Psoas muscle (tissue), 8 donors: ENCODE measurements at places on chromosomes 4 and X.
A peak's percentile ranks its signal among the peaks of the same experiment; 100 is the strongest.

- H3K27ac ChIP-seq, result no peak overlapping the region
- H3K27me3 ChIP-seq, result no peaks in the 10 kb centered on the region
- no peak overlapping the region for H3K4me3 ChIP-seq
- no peaks in the 10 kb centered on the region for H3K4me1 ChIP-seq
Observed at GRCh38 chr4:101753721-101754120, 36.8 kb upstream of the BANK1 start.

GRCh38 chr4:70591955-70592582, at the start of gene AMBN:
Gene AMBN (plus strand): TSS chr4:70592256. CDS start chr4:70592359, 103 bp downstream.
- H3K4me3 ChIP-seq, result no peak within 1 kb of the TSS
- DNase-seq, result no peak
- no peaks in the 10 kb centered on the region for H3K4me1 ChIP-seq
- H3K27me3 ChIP-seq, result no peaks in the 10 kb centered on the region

GRCh38 chrX:12138361-12139313, at the start of gene FRMPD4:
Gene FRMPD4 (plus strand): TSS chrX:12138473. CDS start chrX:12138972, 499 bp downstream.
- H3K27me3 ChIP-seq, result no peaks in the 10 kb centered on the region

GRCh38 chrX:71604141-71604540, 14.2 kb downstream of the CXCR3 start:
- no peaks in the 10 kb centered on the region for H3K36me3 ChIP-seq
- no peaks in the 10 kb centered on the region for H3K27me3 ChIP-seq
- H3K4me3 ChIP-seq, result no peak overlapping the region
- no peak for DNase-seq
- H3K27ac ChIP-seq, result no peak overlapping the region

- DNase-seq, result peak; percentile 7
- no peaks in the 10 kb centered on the region for H3K27me3 ChIP-seq
- no peak overlapping the region for H3K4me3 ChIP-seq
- no peak overlapping the region for H3K27ac ChIP-seq
- H3K36me3 ChIP-seq, result peaks cover 3% of the 10 kb centered on the region
- no peaks in the 10 kb centered on the region for H3K4me1 ChIP-seq
Observed at GRCh38 chr4:912548-913279, 19.4 kb downstream of the GAK start.

- H3K4me1 ChIP-seq, result no peaks in the 10 kb centered on the region
- H3K27ac ChIP-seq, result no peak overlapping the region
- no peaks in the 10 kb centered on the region for H3K36me3 ChIP-seq
Observed at GRCh38 chr4:19063662-19064061, 1042.1 kb upstream of the LCORL start.

DNA sequence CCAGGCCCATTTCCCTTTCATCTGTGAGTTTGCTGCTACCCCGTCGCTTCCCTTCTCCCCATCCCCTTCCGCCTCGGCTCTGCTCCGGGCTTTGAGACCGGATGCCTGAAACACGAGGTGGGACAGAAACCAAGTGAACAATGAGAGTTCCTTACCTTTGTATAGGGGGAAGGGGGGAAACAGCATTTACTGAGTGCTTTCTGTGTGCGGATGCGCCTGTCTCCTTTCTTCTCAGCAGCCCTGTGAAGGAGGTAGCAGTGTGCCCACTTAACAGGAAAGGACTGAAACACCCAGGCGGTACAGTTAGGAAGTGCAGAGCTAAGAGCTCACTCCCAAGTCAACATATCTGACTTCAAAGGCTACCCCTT, 43.2 kb upstream of the TMSB15B start:
- H3K4me3 ChIP-seq, result peak overlapping the region; percentile 54
- H3K4me1 ChIP-seq, result no peaks in the 10 kb centered on the region
- H3K36me3 ChIP-seq, result no peaks in the 10 kb centered on the region
- H3K27me3 ChIP-seq, result peaks cover 45% of the 10 kb centered on the region
- no peak for DNase-seq

DNA sequence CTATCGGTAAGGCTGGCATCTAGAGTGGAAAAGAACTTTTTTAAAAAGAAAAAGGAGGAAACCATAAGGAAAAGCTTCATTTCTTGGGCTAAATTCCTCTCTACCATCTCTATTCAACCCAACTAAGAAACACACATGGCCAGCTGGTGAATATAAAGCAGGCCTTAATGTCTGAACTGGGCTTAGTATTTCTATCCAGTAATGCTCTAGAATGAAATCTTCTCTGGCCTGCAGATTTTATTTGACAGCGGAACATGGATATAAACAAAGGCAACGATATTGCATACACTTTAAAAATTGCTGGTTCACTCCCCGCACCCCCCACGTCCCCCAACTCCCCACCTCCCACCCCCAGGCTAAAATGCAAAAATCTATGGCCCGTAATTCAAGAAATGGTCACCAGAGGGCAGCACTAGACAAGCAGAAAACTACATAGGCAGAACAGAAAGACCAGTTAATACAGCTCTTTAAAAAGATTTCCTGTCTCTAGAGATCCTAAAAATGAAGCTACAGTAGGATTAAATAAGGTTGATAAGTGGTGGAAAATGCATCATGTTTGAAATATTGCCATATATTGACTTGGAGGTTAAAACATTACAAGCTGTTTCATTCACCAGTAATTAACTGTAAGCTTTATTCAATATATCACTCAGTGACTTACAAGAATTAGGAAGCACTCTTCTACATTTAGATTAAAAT, 155.2 kb upstream of the GALNT7 start:
- H3K36me3 ChIP-seq, result no peaks in the 10 kb centered on the region
- H3K4me3 ChIP-seq, result no peak overlapping the region
- no peaks in the 10 kb centered on the region for H3K27me3 ChIP-seq
- H3K27ac ChIP-seq, result no peak overlapping the region
- DNase-seq, result no peak
- no peaks in the 10 kb centered on the region for H3K4me1 ChIP-seq

DNA sequence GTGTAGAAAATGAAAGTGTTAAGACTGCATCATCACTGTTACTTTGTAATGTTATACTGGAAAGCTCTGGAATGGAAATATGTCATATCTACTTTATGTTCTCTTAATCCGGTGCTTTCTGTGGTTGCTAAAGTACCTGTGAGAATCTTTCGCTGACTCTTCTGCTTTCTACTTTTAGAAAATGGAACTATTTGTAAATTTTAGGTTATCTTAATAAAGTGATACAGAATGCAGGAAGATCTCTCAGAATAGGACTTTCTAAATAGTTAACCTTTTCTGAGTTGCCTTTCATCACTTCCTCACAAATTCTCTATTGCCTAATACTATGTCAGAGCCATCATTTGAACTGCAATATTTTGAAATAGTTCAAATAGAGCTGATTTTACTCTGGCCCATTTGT, 69.3 kb downstream of the BMP2K start:
- H3K4me1 ChIP-seq, result no peaks in the 10 kb centered on the region
- no peak for DNase-seq
- H3K4me3 ChIP-seq, result no peak overlapping the region
- no peaks in the 10 kb centered on the region for H3K27me3 ChIP-seq
- no peak overlapping the region for H3K27ac ChIP-seq

- H3K36me3 ChIP-seq, result no peaks in the 10 kb centered on the region
- H3K4me3 ChIP-seq, result no peak overlapping the region
- no peak overlapping the region for H3K27ac ChIP-seq
- no peak for DNase-seq
Observed at GRCh38 chrX:10414862-10415261, 205.5 kb downstream of the MID1 start.

- no peak overlapping the region for H3K4me3 ChIP-seq
- no peak overlapping the region for H3K27ac ChIP-seq
- DNase-seq, result no peak
Observed at GRCh38 chr4:112234952-112235609, 3.5 kb downstream of the AP1AR start.

GRCh38 chr4:101730291-101731117, 60.0 kb upstream of the BANK1 start:
- no peak overlapping the region for H3K4me3 ChIP-seq
- peak; percentile 71 for DNase-seq
- no peaks in the 10 kb centered on the region for H3K36me3 ChIP-seq
- no peaks in the 10 kb centered on the region for H3K27me3 ChIP-seq

DNA sequence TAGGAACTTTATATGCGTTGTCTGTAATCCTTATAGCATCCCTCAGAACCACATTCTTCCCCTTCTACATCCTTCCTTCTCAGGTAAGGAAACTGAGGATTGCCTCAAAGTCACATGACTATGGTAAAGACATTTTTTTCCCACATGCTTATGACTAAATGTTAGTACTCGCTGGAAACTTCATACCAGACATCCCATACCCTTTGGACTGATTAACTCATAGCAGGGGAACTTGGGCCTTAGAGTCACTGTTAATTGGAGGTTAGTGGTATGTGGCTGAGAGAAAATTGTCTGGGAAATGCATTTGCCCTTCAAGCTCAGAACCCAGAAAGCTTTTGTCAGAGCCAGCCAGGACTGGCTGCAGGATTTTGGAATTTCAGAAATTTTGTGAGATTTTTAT, 155.0 kb downstream of the RELL1 start:
- no peaks in the 10 kb centered on the region for H3K36me3 ChIP-seq
- no peaks in the 10 kb centered on the region for H3K4me1 ChIP-seq
- no peak overlapping the region for H3K4me3 ChIP-seq
- H3K27me3 ChIP-seq, result no peaks in the 10 kb centered on the region
- no peak overlapping the region for H3K27ac ChIP-seq
- no peak for DNase-seq

- no peak overlapping the region for H3K4me3 ChIP-seq
- H3K27ac ChIP-seq, result no peak overlapping the region
- no peak for DNase-seq
- H3K27me3 ChIP-seq, result no peaks in the 10 kb centered on the region
Observed at GRCh38 chr4:135177321-135177720, 975.7 kb upstream of the PABPC4L start.

DNA sequence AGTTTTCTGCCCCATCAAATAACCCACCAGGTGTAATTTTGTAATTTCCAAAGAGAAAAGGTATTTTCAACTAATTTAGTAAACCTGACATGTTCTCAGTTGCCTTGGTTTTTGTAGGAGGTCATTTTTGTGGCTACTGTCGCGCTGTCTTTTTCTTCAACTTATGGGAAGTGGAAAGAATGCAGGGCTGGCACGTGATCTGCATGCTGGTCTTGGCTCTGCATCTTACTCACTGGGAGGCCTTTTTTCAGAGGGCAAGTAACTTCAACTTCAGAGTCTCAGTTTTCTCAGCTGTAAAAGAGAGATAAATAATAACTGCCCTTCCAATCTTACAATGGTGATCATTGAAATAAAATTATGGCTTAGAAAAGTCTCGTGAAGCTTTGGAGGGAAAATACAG, 109.9 kb upstream of the SMIM10 start:
- DNase-seq, result no peak
- no peaks in the 10 kb centered on the region for H3K36me3 ChIP-seq
- no peaks in the 10 kb centered on the region for H3K27me3 ChIP-seq
- H3K4me1 ChIP-seq, result no peaks in the 10 kb centered on the region

DNA sequence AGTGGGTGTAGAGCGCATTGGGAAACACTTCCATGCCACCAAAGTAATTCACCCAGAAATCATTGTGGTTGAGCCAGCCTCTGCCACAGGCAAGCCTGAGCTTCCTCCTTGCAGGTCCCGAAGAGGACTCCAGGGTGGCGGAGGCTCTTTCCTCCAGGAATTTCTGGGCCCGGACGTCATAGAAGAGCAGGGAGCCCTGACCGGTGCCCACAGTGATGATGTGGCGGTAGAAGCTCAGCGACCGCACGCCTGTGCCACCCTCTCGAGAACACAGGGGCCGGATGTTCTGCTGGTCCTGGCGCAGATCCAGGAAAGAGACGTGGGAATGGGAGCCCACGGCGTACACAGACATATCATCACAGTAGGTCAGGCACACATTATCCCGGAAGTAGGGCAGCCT, 1.3 kb downstream of the DCAF12L1 start:
- DNase-seq, result no peak
- H3K4me1 ChIP-seq, result no peaks in the 10 kb centered on the region
- H3K27ac ChIP-seq, result no peak overlapping the region
- H3K4me3 ChIP-seq, result no peak overlapping the region
- no peaks in the 10 kb centered on the region for H3K27me3 ChIP-seq
- H3K36me3 ChIP-seq, result no peaks in the 10 kb centered on the region

DNA sequence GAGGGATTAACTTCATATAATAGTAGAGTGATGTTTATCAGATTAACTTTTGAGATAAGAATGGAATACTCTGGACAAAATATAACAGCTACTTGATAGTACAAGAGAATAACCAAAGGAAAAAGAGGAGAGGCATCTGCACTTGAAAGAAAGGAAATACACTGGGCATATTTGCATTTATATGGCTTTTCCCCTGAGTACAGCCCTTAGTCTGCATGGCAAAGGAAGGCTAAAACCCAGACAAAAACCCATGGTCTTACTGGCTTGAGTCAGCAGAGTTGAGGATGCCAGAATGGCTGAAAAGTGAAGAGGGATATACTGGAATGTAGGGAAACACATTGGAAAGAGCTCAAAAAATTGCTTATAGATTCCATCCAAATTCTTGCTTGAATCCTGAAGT, 101.6 kb downstream of the COL4A5 start:
- H3K27ac ChIP-seq, result no peak overlapping the region
- H3K4me1 ChIP-seq, result no peaks in the 10 kb centered on the region
- H3K27me3 ChIP-seq, result no peaks in the 10 kb centered on the region
- DNase-seq, result no peak
- H3K4me3 ChIP-seq, result no peak overlapping the region
- H3K36me3 ChIP-seq, result no peaks in the 10 kb centered on the region

- peaks cover 70% of the 10 kb centered on the region for H3K4me1 ChIP-seq
- H3K27ac ChIP-seq, result no peak overlapping the region
Observed at GRCh38 chr4:159150821-159151390, 48.0 kb downstream of the RAPGEF2 start.

GRCh38 chr4:3520276-3520675, 11.9 kb downstream of the LRPAP1 start:
- no peak for DNase-seq
- no peaks in the 10 kb centered on the region for H3K27me3 ChIP-seq
- no peak overlapping the region for H3K4me3 ChIP-seq
- H3K36me3 ChIP-seq, result peaks cover 95% of the 10 kb centered on the region
- no peak overlapping the region for H3K27ac ChIP-seq

DNA sequence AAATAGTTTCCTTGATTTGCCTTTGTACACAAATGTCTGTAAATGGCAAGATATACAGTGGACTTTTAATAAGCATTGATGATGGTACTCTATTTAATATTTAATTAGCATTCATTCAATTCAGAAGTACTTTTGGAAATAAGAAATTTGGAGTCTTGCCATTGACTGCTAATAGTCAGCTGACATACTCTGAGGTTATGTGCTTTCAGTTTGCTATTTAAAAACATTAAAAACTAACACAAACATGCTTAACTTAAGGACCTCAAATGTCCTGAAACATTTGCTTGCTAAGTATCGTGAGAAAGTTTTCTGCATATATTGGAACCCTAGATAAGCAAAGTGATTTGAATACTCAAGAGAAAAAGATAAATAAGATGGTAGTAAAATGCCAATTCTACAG, 64.6 kb downstream of the REELD1 start:
- H3K36me3 ChIP-seq, result no peaks in the 10 kb centered on the region
- peaks cover 5% of the 10 kb centered on the region for H3K4me1 ChIP-seq
- DNase-seq, result no peak
- no peaks in the 10 kb centered on the region for H3K27me3 ChIP-seq
- H3K27ac ChIP-seq, result no peak overlapping the region

DNA sequence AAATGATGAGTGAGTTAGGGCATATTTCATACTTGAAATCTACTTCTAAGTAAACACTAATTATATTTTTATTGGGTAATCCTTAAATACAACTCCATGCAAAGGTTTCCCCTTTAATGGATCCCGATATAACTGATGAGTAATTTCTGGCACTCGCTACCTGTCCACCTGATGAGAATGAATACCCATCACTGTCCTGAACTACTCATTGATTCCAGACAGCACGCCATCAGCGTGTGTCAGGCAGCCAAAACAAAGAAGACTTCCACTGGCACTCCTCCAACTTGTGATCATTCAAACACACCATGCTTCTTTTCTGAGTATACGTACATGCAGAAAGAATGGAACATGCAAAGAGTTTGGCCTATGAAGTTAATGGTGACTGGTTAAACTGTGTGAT, 69.4 kb downstream of the HCCS start:
- no peak overlapping the region for H3K27ac ChIP-seq
- H3K4me3 ChIP-seq, result no peak overlapping the region
- DNase-seq, result no peak
- no peaks in the 10 kb centered on the region for H3K36me3 ChIP-seq
- H3K4me1 ChIP-seq, result no peaks in the 10 kb centered on the region
